ENCODE measurements at places on chromosomes 12 and 14. TPM values are rescaled to one million over a fixed set of nuclear protein-coding genes. Genes with fewer than 3 reads are reported as not detected.

DNA sequence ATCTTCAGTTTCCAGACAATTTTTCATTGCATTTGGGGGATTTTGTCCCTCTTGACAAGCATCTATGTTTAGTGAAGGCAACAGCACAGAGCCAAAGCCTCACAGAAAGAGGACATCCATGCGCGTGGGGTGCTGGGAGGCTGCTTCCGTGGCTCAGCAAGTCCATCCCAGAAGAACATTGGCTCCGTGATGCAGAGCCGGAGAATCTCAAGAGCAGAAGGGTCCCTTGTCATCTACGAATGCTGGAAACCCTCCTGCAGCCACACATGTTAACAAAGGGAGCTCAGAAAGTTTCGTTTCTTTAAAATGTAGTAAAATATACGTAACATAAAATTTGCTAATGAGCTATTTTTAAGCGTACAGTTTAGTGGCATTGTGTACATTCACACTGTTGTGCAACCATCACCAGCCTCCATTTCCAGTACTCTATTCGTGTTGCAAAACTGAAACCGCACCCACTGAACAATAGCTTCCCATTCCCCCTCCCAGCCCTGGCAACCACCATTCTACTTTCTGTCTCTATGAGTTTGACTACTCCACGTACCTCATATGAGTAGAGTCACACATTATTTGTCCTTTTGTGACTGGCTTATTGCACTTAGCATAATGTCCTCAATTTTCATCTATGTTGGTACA is 185.9 kb downstream of the TTC7B start:
- DNase-seq: no peak

GRCh38 chr12:2092890-2093289 is 40.1 kb downstream of the CACNA1C start:
- no peak for DNase-seq

- DNase-seq: no peak
Observed at GRCh38 chr14:45204241-45204640, 48.8 kb downstream of the MIS18BP1 start.

DNA sequence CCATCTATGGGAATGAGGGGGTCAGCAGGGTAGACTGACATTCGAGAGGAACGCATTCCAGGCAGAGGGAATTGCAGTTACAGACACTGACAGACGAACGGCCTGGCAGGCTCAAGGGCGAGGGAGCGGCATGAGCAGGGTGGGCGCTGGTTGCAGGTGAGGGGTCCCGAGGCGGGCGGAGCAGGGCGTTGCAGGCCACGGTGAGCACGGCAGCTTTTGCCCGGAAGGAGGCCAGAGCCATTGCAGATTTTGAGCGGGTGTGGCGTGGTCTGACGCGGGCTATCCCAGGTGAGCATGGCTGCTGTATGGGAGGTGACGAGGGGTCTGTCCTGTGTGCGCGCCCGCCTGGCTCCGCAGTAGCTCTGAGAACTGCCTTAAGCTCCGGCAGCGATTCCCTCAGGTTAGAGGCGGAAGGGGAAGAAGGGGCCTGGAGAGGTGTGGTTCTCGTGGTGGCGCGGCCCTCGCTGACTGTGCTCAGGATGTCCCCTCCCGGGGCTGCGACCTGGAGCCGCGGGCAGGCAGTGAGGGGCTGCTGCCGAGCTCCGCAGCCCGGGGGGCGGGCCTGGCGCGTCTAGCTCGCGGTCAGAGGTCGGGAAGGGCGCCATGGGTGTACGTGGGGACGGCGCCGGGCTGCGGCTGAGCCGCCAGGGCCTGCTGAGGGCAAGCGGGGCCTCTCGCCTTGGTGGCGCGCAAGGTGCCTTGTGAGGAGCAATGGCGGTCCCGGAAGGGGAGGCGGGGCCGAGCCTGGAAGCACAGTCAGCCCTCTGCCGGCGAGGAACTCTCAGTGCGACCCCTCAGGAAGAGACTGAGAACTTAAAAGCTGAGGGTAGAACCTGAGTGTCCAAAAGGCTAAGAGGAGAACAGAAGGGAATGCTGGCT is 177.1 kb downstream of the CACNA1C start:
- no peak for DNase-seq

- no peak for DNase-seq
Observed at GRCh38 chr12:76290963-76291859, 57.0 kb downstream of the BBS10 start.

GRCh38 chr14:23430723-23431085 is 4.8 kb downstream of the MYH7 start:
- no peak for DNase-seq

The PRB3 gene
- not detected for total RNA-seq

The SIX4 gene
- total RNA-seq: 6.4 TPM

The ACVRL1 gene
- total RNA-seq: 933 TPM

The RAD51AP1 gene
- total RNA-seq: 4.1 TPM

Measured in glomerular endothelial cell (primary cell).